Naive thymus-derived CD4-positive, alpha-beta T cell (primary cell): ENCODE measurements at places on chromosomes 16 and 17. TPM values are rescaled to one million over a fixed set of nuclear protein-coding genes. Genes with fewer than 3 reads are reported as not detected.

The SGCA gene
- not detected in 2 replicates for total RNA-seq

The WFDC1 gene
- not detected for total RNA-seq

DNA sequence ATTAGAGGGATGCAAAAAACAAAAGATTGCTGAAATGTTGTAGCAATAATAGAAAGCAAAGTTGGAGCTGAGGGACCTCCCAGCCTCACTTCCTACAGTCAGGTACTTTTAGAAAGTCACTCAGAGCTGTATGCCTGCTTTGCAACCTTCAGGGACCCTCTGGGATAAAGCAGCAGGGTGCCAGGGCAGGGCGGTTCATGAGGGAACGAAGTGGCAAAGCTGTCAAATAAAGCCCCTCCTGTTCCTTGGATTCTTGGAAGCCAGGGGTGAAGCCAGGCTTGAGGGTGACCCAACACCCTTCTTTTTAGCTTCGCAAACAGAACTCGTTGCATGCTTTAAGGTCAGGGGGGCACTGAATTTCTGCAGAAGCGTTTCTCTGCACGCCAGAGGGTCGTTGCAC is 767 bp downstream of the ATP2C2 start:
- DNase-seq: no peak
- H3K27me3 ChIP-seq: no peaks in the 10 kb centered on the region
- no peaks in the 10 kb centered on the region for H3K36me3 ChIP-seq
- H3K27ac ChIP-seq: no peak overlapping the region

The PPP1R27 gene
- not detected for total RNA-seq

DNA sequence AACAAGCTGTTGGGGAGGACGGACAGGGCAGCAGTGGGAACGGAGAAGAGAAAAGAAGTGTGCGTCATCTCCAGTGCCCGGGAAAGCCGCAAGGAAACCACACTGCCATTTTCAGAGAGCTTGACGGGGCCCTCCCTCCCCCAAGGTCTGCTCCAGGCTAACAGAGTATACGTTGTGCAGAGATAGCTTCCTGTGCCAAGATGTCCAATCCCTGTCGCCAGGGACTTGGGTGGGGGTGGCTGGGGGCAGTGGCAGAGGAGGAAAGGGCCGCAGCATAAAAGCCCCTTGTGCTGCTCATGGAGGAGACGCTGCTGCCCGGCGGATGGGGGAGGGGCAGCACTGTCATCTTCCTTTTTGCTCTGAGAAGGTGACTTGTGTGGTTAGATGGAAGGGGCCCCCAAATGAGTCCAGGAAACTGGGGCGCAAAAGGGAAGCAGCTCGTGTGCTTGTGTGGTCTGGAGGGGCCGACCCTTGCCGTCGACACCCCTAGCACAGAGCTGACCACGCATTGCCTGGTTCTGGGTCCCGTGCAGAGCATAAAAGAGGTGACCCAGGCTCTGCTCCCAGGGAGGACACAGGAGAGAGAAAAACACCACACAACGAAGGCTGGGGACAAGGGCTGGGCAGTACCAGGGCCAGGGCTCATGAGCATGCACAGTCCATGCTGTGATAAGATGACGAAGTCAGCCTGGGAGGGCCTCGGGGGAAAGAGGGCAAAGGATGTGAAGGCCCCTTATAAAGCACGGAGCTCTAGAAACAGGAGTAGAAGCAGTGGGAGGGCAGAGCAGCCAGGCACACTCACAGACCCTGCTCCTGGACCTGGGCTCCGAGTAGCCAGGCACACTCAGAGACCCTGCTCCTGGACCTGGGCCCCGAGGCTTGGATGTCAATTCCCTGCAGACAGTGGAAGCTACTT is 372.7 kb downstream of the SLC39A11 start:
- DNase-seq: peak; percentile 13
- peak overlapping the region; percentile 41 for H3K4me3 ChIP-seq
- no peak overlapping the region for H3K27ac ChIP-seq
- H3K4me1 ChIP-seq: peaks cover 13% of the 10 kb centered on the region
